ENCODE measurements at places on chromosomes 3 and 15.

- no peak for DNase-seq
These were observed 319.0 kb downstream of the MECOM start for GRCh38 chr3:169344465-169344864.

DNA sequence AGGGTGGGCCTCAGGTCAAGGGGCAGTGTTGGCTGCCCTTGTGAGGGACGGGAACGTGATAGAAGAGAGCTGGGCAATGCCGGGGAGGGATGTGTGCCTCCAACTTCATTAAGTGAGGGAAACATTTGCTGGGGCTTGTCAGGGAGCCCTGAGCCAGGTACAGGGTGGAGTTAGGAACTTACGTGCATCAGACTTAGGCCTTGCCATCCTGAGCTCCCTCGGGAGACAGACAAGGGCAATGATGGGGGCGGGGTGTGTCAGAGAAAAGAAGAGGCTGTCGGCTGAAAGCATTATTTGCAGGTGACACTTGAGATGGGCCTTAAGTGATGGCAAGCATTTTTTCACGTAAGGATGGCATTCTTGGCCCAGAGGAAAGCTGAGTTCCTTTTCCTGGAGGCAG, 1.6 kb downstream of the FAM131A start:
- no peak for DNase-seq

DNA sequence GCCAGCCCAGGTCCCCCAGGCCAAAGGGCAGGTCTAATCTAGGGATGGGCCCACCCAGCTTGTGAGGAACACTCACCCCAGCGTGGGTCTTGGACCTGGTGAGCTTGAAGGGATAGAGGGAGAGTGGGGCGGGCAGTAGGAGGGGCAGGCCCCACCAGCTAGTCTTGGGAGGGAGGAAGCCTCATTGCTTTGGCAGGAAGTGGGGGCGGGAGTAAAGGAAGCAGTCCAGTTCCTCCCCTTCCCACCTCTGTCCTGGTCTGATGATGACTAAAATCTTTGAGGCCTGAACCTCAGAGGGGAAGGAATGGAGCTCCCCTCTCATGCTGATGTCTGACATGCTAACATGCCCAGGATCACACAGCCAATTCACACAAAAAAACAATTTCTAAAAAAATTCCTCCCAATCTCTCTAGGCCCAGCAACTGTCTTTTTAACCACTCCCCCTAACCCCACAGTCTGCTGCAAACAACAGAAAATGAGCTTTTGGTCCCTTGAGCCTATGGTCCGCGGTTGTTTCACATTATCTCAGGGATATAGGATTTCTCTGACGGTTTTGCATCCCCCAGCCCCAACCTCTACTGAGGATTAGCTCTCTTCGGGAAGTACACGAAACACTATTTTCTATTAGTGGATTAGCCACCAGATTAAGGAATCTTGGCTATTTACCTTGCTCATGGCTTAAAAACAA, 30.7 kb upstream of the DUSP7 start:
- DNase-seq = no peak

DNA sequence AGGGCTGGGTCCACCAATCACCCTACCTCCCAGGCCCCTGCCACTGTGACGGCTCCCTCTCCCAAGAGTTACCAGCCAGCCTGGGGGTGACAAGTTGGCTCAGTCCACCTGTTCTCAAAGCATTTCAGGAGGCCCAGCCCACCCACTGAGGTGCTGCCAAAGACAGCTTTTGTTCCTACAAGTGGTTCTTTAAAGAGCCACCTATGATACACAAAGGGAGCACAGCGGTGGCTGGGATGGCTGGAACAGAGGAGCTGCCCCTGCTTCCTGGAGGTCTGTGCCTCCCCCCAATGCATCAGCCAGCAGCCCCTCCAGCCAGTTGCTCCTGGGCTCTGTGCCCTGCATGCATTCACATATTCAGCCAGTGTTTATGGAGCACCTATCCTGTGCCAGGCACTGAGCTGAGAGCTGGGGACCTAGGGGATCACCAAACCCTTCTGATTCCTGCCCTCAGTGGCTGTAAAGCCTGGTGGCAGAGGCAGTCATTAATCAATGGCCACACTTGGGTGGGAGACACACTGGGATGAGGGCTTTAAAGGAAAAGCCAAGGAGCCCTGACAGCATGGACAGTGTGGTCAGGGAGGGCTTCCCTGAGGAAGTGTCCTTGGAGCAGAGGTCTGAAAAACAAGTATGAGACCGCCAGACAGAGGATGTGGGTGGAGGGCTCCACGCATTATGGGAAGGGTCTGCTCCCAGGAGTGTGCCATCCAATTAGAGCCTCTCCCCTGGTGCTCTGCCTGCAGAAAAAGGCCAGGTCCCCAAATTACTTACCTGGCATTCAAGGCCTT, 107.1 kb upstream of the LINGO1 start:
- DNase-seq = no peak

DNA sequence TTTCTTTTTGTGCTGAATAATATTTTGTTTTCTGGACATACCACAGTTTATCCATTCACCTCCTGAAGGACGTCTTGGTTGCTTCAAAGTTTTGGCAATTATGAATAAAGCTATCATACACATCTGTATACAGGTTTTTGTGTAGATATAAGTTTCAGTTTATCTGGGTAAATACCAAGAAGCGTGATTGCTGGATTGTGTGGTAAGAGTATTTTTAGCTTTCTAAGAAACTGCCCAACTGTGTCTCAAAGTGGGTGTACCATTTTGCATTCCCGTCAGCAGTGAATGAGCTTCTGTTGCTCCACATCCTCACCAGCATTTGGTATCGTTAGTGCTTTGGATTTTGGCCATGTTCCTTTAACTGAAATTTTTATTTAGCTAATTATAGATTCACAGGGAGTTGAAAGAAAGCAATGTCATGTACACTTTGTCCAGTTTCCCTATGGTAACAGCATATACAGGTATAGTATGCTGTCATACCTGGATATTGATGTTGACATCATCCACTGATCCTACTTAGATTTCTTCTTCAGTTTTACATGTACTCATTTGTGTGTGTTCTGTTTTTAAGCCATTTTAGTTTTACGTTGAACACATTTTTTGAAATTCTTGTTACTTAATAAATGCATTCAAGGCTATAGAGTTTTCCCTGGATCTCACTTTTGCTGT, 11.9 kb downstream of the ARID3B start:
- DNase-seq = no peak

GRCh38 chr3:4474683-4475490, 7.8 kb upstream of the SUMF1 start:
- DNase-seq = no peak

Measured in activated CD4-positive, alpha-beta T cell treated with anti-CD3 and anti-CD28 coated beads for 1 hour (primary cell).